ENCODE measurements at places on chromosomes 2 and 18.

GRCh38 chr18:44729631-44730101 lies 49.0 kb downstream of the SETBP1 start:
- no peak for DNase-seq

DNA sequence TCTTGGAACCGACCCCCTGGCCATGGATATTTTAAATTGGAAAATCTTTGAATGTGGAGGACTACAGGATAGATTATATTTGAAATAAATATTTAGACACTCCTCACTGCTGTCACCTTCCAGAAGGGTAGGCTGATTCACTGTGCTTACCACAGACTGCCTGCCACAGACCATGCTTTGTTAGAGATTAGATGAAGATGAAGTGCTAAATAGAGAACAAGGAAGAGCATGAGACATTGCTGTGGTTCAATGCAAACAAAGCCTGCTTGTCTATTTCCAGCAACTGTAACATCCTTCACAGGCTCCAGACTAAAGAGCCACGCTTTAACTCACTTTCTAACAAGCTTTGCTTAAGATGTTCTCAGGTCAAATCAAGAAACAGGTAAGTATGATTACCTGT lies 81.0 kb upstream of the TMEM17 start:
- DNase-seq, result peak; percentile 62

DNA sequence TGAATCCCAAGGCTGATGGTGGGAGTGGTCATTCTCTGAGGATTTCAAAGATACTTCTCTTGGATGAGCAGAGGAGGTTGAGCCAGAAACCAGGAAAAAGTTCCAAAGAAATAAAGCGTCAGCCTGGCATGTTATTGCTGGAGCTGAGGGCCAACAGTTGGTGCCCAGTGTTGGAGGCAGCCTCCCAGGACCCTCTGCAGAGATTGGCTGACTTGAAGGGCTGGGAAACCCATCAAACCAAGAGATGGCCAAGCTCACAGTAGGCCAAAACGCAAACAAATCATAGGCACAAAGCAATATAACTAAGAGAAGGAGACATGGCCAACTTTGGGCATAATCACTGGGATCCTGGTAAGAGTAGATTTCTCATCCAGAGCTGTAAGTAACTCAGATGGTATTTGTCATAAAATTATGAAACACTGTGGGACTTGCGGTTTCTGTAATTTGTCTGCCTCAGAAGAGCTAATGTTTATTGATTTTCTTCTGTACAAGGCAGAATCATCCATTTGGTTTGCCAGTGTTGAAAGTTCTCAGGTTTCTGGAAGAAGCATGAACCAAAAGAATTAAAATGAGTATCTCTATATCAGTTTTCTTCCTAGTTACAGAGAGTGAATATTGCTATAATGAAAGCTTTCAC lies 108.3 kb downstream of the ATL2 start:
- DNase-seq, result no peak

GRCh38 chr18:38688416-38688815 lies 1122.8 kb upstream of the CELF4 start:
- DNase-seq, result peak; percentile 19

- DNase-seq, result peak; percentile 46
Measured at GRCh38 chr2:62475172-62476011, 30.6 kb downstream of the TMEM17 start.

GRCh38 chr18:56495884-56496283 lies 142.5 kb downstream of the TXNL1 start:
- DNase-seq, result no peak

DNA sequence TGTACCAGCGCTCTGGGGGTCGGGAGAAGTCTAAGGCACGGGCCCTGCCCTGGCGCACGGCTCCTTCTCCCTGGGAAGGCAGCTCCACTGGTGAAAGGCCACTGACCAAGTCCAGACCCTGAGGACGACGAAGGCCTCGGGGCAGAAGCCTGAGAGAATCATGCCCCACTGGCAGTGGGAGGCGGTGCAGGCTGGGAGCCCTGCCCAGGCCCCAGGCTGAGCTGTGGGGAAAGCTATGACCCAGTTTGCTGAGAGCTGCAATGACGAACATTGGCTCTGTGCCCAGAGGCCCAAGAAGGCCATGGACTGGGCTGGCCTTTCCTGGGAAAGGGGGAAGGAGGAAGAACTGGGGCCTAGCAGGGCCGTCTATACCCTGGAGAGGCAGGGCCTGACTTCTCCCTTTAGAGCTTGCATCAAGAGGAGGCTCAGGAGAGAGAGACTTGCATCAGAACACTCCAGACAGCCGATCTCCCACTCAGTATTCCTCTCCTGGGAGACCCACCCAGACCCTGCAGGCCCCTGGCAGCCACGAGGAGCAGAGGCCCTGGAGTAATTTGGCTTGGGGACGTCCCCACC lies 32.9 kb downstream of the HS1BP3 start:
- peak; percentile 82 for DNase-seq

DNA sequence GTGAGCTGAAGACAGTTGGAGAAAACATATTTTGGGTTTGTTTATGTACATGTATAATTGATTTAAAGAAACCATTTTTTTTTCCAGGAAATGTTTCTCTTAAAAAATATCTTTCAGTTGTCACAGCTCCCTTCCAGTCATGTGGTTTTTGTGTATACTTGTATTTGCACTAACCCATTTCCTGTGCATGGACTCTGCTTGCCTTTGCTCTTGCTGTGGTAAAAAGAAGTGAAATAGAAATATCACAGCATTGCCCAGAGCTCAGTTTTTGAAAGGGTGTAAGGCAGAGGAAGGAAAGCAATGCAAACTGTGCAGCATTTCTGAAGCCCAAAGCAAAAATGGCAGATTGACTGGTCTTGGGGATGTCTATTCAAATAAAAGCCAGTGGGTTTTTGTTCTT lies 10.4 kb upstream of the DOCK10 start:
- DNase-seq, result no peak

DNA sequence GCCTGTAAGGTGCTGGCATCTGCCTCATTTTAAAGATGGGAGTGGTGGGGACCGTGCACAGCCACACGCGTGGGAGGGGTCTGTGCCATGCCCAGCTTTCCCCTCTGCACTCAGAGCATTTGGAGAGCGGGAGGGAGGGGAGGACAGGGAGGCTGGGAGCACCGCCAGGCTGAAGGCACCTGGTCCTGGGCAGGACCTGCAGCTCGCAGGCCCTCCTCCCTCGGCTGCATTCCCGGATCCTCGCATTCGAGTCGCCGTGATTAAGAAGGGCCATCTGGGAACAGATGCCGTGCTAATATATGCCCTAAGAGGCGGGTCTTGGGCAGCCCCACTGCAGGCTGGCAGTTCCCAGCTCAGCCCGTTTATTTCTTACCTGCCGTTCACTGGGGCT lies 84.0 kb downstream of the PTGR3 start:
- no peak for DNase-seq

- peak; percentile 92 for DNase-seq
Measured at GRCh38 chr18:3983351-3983969, 471.6 kb downstream of the DLGAP1 start.

GRCh38 chr18:76953156-76953555 lies 130.8 kb downstream of the ZNF236 start:
- DNase-seq, result peak; percentile 11

- no peak for DNase-seq
Measured at GRCh38 chr18:362311-363290, 94.8 kb upstream of the THOC1 start.

DNA sequence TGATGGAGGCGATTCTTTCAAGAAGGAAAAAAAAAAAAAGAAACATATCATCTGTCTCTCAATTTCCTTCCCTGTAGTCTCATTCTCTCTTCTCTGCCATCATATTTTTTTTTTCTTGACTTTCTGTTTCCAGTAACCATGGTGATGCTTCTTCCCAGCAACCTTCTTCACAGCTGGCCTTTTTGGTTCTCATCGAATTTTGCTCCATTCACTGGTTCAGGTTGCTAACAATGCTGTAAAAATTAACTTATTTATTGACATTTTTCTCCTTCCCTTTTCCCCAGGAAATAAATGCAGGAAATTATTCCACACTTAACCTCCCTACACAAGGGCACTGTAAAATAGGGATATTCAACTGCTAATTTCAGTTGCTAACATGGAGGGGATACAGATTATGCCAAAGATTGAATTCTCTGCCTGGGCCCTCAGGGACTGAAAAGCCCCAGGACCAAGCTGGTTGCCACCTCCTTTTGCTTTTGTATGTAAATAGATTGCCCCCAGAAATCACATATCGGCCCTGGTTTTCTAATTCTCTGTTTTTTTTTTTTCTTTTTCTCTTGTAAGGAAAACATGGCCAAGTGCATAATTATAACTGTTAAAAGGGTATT lies 154.7 kb downstream of the MAP2 start:
- DNase-seq, result no peak

GRCh38 chr2:40165509-40165844 lies 286.4 kb downstream of the SLC8A1 start:
- no peak for DNase-seq

GRCh38 chr2:103785432-103785831 lies 1023.6 kb downstream of the TMEM182 start:
- no peak for DNase-seq

GRCh38 chr18:74517236-74517630 lies 17.1 kb upstream of the CNDP1 start:
- DNase-seq, result no peak

DNA sequence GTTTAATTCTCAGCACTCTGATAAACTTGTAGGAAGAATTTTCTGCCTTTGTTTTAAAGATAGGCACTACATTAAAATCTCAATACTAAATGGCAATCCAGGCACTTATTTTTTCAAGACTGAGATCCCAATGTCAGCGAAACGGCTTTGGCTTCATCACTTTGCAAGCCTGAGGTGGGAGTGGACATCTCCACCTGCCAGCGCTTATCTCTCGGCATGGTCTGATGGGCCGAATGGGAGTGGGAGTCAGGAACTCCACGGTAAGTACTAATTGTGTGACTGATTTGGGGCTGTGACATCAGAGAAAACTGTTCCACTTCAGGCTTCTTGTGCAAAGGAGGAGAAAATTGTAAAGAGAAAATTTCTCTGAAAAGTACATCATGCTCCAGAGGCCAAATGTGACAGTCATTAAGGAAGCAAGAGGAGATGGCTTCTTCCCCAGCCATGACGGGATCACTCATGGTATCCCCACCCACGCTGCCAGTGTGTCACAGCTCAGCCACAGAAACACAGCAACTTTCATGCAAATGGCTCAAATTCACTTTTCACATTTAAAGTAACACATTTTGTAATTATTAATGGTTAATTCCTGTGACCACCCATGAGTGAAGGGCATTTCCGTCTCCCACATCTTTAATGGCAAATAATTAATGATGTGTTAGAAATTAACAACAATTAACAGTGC lies 385.5 kb upstream of the HNRNPA3 start:
- DNase-seq, result no peak

DNA sequence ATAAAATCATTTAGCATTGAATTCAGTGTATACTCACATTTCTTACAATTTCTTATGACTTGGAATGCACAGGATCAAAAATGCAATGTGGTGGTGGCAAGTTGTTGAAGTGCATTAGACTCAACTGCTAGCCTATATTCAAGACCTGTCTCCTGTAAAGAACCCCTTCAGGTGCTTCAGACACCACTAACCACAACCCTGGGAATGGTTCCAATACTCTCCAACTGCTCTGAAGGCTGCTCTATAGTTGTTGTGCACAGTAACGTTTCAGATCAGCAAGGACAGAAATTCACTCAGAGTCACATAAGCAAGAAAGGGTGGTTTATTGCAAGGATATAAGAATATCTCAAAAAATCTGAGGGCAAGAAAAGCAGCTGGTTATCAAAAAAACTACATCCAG lies 6.5 kb downstream of the GKN1 start:
- DNase-seq, result no peak

DNA sequence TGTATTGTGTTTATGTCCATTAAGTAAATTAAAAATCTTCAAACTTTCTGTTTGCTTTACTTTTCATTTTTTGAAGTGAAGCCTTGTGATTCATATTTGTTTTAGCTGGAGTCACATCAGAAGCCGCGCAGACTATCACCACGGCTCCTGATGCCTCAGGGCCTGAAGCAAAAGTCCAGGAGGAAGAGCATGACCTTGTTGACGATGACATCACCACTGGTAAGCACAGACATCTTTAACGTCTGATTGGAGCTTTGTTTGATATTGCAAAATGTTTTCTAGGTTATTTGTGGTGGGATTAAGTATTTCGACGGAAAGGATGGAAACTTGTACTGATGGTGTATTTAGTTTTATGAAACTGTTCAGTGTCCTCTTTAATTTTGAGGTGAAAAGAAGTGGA lies 164.8 kb downstream of the WDR7 start:
- peak; percentile 48 for DNase-seq

GRCh38 chr2:41595240-41595639 lies 452.6 kb upstream of the PKDCC start:
- DNase-seq, result peak; percentile 14

Measured in epithelial cell of esophagus (primary cell).